Myometrial cell (primary cell): ENCODE measurements at places on chromosomes 11 and 22. TPM values are rescaled to one million over a fixed set of nuclear protein-coding genes. Genes with fewer than 3 reads are reported as not detected.

The SMIM35 gene
- not detected in 2 replicates for total RNA-seq

The TMEM123 gene
- 76.7 and 84.0 TPM in 2 replicates for total RNA-seq

The ANO9 gene
- total RNA-seq = not detected in 2 replicates

The APOA1 gene
- total RNA-seq = 0.35 TPM in 1 of 2 replicates, not detected in the other

The SYT13 gene
- total RNA-seq = not detected in 2 replicates

The PRDM10 gene
- 4.8 and 5.8 TPM in 2 replicates for total RNA-seq

The SCN3B gene
- 0.18 TPM in 1 of 2 replicates, not detected in the other for total RNA-seq

The P2RX6 gene
- 1.2 TPM in 1 of 2 replicates, not detected in the other for total RNA-seq

The TRPC6 gene
- under 0.01 TPM in 1 of 2 replicates, not detected in the other for total RNA-seq

The RIC3 gene
- not detected in 2 replicates for total RNA-seq

The AHNAK gene
- 251 and 358 TPM in 2 replicates for total RNA-seq

The DGCR6 gene
- total RNA-seq = 9.0 TPM in 1 of 2 replicates, not detected in the other

The TMPRSS6 gene
- total RNA-seq = not detected in 2 replicates

The C1QTNF5 gene
- total RNA-seq = 10.7 and 12.9 TPM in 2 replicates

The MMP1 gene
- 0.18 TPM in 1 of 2 replicates, not detected in the other for total RNA-seq
